NCI-H1694 treated with DMSO at 0.1 percent for 48 hours (cell line): ENCODE measurements at places on chromosomes 16 and 17.

DNA sequence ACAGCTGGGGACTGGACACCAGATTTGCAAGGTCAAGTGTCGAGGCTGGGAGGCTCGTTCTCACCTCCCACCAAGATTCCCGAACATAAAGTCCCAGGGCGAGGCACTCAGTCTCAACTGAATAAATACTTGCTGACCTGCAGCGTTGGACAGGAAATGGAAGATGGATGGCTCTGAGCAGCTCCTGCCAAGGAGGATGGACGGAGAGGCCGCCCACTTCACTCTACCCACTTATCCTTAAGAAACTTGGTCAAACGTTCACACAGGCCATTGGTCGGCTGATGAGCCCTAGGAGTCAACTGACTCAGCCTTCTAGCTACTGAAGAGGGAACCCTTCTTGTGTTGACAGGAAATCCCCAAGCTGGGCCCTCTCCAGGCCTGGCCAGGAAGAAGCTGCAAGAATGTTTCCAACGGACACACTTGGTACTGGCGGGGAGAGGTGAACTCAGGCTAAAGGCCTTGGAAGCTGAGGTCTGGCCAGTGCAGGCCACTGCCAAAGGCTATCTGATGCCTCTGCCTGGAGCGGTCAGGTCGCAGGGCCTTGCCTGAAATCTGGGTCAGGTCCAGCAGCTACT, 50.0 kb downstream of the VAC14 start:
- DNase-seq: no peak

DNA sequence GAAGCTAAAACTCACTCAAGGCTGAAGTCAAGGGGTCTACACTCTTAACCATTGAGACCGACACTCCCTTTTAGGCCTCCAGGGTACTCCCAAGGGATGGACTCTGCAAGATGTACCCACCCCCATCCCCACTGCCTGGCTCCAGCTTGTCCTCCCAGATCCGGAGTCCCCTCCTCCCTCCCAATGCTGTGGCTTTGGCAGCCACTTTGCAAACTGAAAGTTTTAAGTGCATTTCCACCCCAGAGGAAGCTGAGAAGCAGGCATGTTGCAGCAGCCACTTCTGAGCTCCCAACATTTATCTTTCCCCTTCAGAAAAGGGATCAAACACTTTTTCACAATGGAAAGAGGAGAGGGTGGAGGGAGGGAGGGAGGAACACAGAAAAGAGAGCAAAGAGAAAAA, 115.2 kb downstream of the COPRS start:
- DNase-seq: no peak

DNA sequence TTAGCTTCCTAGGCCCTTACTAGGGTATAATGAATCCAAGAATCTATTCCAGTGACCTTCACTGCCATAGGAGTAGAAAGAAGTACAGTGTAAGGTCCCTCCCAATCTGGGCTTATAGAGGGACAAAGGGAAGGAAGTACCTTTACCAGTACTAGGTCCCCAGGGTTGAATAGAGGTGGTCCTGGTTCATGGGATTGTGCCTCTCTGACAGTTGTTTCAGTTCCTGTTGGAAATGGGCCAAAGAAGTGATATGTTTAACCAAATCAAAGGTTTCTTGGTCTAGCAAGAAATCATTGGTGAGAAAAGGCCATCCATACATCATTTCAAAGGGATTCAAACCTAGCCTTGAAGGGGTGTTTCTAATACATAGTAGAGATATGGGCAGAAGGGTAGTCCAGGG, 16.0 kb upstream of the ZNHIT3 start:
- no peak for DNase-seq

- DNase-seq: no peak
These were observed 10.7 kb downstream of the CCDC40 start for GRCh38 chr17:80047176-80047575.

DNA sequence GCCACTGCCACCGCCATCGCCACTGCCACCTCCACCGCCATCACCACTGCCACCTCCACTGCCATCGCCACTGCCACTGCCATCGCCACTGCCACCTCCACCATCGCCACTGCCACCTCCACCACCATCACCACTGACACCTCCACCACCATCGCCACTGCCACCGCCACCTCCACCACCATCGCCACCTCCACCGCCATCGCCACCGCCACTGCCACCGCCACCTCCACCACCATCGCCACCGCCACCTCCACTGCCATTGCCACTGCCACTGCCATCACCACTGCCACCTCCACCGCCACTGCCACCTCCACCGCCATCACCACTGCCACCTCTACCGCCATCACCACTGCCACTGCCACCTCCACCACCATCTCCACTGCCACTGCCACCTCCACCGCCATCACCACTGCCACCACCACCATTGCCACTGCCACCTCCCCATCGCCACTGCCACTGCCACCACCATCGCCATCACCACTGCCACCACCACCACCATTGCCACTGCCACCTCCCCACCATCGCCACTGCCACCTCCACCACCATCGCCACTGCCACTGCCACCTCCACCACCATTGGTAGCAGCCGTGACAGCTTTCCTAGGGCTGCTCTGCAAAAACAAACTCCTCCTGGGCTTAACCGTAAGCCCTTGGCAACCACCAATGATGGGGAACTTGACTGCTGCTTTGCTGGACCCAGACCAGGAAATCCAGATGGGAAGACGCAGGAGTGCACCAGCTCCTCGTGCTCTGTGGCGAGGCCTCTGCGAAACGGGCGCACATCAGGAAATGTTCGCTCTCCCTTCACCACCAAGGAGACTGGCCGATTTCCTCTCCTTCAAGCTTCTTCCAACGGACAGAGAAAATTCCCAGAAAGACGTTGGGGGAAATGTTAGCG, 147.2 kb downstream of the RBFOX3 start:
- peak; percentile 93 for DNase-seq

GRCh38 chr17:43431714-43432523, 33.1 kb downstream of the ARL4D start:
- peak; percentile 99 for DNase-seq

- DNase-seq: no peak
These were observed 406.3 kb downstream of the HAPSTR1 start for GRCh38 chr16:9497750-9498149.

- DNase-seq: no peak
These were observed 43.6 kb downstream of the TBC1D16 start for GRCh38 chr17:79991924-79992648.

DNA sequence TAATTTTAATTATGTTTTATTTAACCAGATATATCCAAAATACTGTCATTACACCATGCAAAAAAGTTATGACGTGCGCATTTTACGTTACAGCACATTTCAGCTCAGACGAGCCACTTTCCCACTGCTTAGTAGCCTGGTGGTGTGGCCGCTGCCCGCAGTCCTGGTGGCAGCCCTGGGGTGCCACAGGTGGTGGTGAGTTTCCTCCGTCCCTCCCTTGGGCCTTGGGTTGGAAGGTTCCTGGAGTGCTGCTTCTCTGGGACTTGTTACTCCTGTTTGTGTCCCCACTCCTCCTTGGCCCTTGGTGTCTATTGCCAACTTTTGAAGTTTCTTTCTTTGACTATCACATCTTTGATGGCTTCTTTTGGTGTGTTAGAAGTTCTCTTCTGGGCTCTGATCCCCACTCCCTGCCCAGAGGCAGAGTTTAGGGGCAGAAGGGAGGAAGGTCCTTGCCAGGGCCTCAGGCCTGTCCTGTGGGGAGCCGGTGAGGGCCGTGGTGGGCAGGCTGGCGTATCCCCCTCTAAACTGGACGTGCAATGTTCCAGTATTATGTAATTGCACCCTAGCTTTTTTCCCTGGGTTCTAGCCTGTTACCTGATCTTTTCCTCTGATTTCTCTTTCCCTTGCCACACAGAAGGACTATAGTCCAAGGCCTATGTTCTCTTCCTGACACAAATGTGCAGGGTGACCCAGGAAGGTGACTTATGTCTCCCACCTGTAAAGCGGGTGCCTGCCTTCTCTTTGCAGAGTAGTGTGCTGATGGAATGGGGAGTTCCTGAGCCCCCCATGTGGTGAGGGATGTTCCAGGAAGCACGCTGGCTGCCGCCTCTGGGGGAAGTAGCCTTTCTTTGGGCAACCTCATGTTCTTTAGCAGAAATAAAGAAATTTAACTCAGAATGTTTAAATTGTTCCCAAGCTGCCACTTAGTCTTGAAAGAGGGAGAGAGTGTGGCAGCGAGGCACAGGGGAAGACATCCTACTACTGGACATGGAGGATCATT, 8.4 kb downstream of the MPRIP start:
- DNase-seq: no peak

DNA sequence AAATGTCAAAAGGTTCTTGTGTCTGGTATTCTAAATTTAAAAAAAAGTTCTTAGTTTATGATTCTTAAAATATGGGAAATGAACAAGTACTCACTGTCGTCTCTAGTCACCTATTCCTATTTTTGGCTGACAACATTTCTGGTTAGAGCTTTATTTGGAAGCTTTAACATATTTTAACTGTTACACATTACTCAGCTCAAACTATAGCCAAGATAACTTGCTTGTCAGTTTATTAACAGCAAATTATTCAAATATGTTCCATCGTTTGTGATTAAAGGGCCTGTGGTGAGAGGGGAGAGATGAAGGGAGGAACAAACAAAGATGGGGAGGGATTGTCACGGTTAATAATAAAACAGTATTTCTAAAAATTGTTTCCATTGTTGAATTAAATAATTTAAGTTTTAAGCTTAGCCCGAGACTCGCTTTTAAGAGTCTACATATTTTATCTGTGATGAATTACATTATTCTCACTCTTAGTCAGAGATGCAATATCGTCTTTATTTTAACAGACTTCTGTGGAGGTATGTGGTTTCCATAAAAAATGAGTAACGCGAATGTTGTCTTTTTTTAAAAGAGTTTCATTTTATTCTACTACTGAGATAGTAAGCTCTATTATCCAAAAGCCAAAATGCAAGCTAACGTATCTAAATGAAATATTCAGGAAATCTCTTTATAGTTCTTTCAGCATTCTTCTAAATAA, 321.9 kb upstream of the PMFBP1 start:
- DNase-seq: no peak

GRCh38 chr17:40072040-40072734, 9.4 kb downstream of the THRA start:
- peak; percentile 76 for DNase-seq

DNA sequence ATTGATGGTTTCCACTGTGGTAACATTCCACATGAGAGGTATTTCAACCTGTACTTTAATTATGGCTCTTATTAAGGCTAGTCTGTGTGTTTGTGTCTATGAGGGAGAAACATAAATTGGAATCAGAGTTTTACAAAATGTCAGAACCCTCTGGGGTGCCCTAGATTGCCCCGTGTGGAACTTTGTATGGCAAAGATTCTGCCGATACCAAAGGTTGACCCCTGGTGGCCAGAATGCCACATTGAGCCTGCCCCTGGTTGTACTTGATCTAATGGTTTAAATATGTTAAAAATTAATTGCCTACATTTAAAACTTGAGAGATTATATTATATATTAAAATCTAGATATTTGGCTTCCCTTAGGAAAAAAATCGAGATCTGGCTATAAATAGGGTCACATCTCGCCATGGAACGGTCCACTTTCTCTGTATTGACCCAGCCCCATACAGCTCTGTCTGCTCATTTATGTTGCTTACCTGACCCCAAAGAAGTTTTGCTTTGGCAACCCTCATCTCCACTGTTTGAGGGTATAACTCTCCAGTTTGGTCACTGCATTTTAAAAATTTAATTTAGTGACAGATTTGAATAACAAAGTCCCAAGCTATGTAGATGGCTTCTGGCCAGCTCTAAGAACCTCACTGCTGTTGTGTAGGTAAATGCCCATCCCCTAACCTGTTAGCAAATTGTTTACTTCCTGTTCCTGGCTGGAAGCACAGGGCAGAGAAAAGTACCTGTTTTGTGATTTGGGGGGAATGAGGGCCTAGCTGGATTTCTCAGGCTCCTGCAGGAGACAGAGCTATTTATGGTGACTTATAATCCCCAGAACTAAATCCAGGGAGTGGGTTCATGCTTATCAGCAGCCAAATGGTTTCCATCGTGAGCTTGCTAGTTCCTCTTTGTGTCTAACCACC, 95.0 kb downstream of the PLCG2 start:
- no peak for DNase-seq

DNA sequence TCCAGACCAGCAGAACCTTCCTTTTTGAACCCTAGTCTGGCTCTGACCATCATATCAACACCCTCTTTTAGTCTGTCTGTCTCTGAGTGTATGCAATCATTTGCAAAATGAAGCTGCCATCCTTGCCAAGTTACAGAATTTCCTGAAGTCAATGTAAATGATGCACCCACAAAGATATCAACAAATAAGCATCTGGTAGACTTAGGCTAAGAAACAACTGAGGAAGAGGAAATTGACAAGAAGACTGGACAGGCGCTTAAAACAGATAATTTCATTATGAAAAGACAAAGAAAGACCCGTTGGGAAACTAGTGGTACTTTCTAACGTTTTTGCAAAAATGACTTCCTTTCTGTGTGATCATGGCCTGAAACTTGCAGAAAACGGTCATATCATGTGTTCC, 24.7 kb upstream of the CIITA start:
- DNase-seq: no peak

DNA sequence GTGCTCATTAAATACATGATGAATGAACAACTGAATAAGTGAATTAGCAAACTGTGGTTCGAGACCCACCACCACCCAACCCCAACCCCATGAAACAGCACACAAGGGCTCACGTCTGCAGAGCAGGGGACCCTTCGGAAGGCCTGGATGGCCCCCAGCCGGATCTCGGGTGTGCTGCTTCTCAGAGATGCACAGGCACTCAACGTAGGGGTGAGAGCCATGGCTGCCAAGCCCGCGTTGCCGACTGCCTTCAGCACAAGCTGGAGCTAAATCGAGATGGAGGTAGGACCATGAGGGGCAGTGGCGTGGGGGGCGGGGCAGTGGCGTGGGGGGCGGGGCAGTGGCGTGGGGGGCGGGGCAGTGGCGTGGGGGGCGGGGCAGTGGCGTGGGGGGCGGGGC, 93.2 kb downstream of the LITAF start:
- DNase-seq: no peak
